ENCODE measurements at places on chromosomes 16 and 17. TPM values are rescaled to one million over a fixed set of nuclear protein-coding genes. Genes with fewer than 3 reads are reported as not detected.

The SYT17 gene
- polyA plus RNA-seq, result 0.25 TPM

DNA sequence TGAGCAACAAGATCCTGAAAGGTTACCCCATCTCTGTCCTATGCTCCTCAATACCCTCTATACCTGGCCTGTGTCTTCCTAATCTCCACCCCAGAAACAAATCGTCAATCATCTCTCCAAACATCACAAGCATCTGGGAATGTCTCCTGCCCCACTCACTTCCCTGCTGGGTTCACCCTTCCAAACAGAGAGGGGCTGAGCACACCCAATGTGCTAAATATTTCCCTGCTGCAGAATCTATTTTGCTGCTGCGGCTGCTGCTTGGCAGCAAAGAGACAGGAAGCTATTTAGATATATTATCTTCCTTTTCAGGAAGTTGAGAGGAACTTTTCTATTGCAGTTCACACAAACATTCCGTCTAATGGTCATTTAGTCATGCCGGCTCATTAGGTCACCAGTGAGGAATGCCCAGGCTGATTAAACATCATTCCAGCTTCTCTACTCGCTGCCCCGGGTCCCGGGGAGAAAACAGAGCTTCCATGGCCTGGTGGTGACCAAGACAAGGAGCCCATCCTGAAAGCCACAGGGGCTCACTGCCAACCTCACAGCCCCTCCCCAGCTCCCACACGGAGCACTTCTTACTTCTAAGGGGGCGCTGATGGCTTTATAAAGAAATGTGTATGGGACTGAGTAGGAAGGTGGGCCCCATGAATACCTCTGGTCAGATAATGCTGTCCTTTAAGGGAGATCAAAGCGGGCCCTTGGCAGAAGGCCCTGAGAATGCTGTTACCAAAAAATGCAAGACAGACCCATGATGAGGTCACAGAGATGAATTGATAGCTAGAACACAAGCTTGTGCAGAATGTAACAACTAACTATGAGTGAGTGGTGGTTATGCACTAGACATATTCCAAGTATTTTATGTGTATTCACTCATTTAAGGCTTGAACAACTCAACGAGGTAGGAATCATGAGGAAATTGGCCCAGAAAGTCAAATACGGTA is 218.3 kb downstream of the SOX9 start:
- DNase-seq, result no peak

DNA sequence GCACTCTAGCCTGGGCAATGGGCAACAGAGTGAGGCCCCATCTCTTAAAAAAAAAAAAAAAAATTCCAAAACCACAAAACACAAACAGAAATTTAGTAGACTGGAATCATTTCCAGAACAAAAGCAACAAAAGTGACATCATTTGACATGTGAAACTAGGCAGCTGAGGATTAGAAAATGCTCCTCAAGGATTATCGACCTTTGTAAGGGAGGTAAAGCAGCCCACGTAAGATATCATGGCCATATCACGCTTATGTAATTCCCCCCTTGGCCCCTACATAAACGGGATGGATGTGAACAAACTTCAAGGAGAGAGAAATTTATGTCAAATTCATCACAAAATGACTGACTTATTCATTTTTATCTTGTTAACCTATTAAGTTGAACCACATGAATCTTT is 83.3 kb downstream of the WDR59 start:
- no peak for DNase-seq

GRCh38 chr17:8451933-8452614 is 16.4 kb downstream of the NDEL1 start:
- DNase-seq, result no peak

DNA sequence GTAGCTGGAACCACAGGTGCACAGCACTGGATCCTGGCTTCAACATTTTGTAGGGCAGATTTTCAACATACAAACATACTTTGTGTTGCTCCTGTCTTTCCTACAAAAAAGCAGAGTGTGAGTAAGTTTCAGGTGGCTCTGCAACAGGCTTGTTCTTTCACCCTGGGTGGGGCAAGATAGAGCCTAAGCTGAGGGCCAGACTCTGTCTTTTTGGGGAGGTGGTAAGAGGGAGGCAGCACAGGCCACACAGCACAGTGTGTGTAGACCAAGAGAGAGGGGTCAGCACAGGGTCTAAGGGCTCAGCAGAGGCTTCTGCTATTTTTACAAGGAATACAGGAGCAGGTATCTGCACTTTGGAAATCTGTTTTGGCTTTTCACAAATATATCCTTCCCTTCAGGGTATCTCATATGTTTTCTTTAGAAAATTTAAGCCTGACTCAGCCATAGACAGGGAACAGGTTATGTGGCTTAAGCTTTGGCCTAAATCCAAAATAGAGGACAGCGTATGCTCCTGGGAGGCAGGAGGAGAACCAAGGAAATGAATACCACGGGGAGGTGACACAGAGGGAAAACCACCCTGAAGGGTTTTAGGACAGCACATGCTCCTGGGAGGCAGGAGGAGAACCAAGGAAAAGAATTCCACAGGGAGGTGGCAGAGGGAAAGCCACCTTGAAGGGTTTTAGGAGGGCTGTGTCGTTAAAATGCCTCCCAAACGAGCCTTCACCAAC is 21.6 kb downstream of the EMC8 start:
- no peak for DNase-seq

- no peak for DNase-seq
Observed at GRCh38 chr16:70651524-70651923, 5.2 kb downstream of the IL34 start.

DNA sequence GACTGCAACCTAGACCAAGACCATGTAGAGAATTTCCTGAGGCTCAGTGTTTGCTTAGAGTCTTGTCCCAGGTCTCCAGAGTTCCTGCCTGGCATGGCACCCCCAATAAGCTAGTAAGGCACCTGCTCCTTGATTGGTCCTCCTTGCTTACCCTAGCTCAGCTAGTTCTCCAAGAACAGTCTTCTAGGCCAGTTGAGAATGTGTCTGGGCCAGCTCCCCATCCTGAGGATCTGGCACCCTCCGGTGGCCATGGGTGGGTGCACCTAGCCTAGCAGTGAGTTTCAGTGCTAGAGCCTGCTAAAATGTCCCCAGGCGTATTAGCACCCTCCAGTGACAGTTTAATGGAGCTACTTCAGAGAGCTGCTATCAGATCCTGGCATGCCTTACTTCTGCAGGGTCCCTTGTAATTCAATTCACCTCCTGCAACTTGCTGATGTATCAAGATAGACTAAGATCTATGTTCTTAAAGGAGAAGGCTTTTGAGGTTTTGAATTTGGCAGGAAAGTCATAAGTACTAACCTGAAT is 44.4 kb upstream of the MED13 start:
- DNase-seq, result no peak

The KRTAP1-1 gene
- not detected for polyA plus RNA-seq
